ENCODE measurements at places on chromosomes 7 and 10. TPM values are rescaled to one million over a fixed set of nuclear protein-coding genes. Genes with fewer than 3 reads are reported as not detected.

The MYOF gene
- 227 TPM for total RNA-seq

The SLC39A12 gene
- total RNA-seq = not detected

The TBL2 gene
- 51.8 TPM for total RNA-seq

The SFRP4 gene
- 4.6 TPM for total RNA-seq

The TBATA gene
- not detected for total RNA-seq

The ELOVL3 gene
- 0.22 TPM for total RNA-seq

Data from A549 treated with DMSO at 1 μM for 4 hours (cell line).